ENCODE measurements at places on chromosomes 13 and 19.

- DNase-seq, result no peak
Observed at GRCh38 chr19:46413262-46414031, at the start of gene CCDC8. CCDC8 (minus strand) TSS chr19:46413564; CDS start chr19:46412810, 754 bp downstream.

- no peak for DNase-seq
Observed at GRCh38 chr19:30235946-30236345, 136.2 kb upstream of the ZNF536 start.

- DNase-seq, result no peak
Observed at GRCh38 chr13:28410096-28410495, 84.8 kb downstream of the FLT1 start.

GRCh38 chr13:98507282-98507797 lies 69.6 kb downstream of the STK24 start:
- DNase-seq, result peak; percentile 68

DNA sequence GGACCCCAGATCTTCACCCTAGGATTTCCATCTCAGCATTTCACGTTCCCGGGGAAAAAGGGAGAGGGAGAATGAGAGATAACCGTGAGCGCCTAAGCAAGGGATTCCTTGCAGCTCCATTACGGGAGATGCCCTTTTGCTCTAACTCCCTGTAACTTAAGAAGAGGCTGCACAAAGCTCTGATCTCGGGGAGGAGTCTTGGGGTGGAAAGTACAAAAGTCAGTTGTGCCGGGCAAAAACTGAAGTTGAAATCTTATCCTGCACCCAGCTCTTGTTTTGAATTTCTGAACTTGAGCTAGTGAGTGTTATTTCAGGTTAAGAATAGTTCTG lies 256.4 kb upstream of the SOX21 start:
- DNase-seq, result no peak

DNA sequence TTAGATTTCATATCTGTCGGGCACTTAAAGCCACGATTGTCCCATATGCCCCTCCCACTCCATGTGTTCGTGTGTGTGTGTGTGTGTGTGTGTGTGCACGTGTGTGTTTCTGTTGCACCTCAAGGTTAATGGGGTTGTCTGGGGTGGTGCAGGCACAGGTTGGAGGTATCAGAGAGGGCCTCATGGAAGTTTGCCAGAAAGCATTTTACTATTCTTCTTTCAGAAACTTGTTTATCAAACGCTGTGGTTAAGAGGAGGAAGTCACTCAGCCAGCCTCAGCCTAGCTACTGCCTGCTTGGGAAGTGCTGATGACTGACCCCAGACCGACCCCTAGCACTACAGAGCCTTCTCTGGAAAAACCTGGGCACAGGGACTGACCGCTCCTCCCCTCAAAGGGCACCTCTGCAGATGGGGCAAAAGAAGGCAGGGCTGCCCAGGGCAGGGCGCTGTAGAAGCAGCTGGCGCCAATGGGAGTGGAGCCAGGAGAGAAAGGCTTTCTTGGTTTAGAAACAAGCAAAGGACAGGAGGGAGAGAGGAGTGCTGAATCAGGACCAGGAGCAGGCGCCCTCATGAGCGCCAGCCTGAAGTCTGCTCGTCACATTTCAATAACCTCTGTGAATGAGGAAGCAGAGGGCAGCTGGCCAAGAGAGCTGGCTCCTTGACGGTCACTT lies 3.9 kb downstream of the SIAH3 start:
- DNase-seq, result no peak

- DNase-seq, result no peak
Observed at GRCh38 chr13:113929628-113930615, 44.0 kb downstream of the C13orf46 start.

GRCh38 chr13:73873940-73874830 lies 260.0 kb downstream of the KLF12 start:
- DNase-seq, result no peak

- DNase-seq, result no peak
Observed at GRCh38 chr13:48939728-48940127, 36.0 kb upstream of the FNDC3A start.

GRCh38 chr13:28451482-28452217 lies 43.3 kb downstream of the FLT1 start:
- DNase-seq, result no peak

DNA sequence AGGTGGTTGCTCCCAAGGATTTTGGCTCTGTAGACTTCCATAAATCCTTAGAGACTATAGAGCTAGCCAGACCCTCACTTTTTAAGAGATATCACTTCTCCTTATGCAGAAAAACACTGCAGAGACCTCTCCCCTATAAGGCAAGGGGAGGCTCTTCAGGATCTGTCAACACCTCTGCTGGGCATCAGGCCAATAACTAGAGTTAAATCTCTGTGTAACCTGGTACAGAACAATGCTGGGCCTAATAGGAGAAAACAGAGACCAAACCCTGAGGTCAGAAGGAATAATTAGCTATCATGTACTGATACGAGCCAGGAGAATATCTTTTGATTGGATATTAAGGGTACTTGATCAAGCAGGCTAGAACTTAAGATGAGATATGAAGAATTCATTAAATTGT lies 358.5 kb downstream of the TBC1D4 start:
- DNase-seq, result peak; percentile 3

GRCh38 chr13:113364311-113364889 lies 470 bp upstream of the GRTP1 start:
- no peak for DNase-seq

DNA sequence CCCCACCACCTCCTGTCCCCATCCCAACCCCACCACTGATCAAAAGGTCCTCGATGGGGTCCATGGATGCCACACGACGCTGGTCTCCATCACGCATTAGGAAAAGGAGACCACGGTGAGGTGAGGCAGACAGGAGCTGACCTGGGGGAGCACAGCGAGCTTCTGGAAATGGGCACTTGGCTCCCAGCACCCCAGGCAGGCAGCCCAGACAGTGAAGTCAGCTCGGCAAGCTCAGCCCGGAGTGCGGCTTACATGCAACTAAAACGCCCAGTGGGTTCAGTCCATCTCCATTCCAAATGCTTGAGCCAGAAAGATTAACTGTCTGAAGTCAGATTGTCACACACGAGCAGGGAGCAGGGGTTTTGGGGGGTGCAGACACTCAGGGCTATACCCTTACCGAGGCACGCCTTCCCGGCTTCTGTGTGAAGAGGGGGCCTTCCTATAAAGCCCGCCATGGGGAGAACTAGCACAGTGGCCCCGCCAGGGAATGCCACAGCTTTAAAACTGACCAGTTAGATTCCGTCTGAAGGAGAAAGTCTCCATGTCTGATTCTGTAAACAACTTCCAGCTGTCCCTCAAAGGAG lies 79.4 kb downstream of the SPACA7 start:
- no peak for DNase-seq

DNA sequence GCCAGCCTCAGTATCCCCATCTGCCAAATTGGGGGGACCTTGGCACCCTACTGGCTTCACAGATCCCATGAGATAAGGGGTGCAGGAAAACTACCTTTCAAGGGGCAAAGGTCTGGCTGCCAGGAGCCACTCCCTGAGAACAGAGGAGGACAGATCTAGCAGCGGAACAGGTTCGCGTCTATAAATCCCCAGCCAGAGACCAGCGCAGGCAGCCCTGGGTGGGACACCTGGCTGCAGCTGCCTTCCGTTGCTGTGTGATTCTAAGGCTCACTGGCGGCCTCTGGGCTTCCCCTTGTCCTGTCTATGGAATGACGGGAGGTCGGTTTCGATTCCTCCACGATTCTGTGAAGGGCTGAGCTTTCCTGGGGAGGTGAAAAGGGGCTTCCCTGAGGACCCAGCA lies 7.3 kb downstream of the RELB start:
- no peak for DNase-seq

- no peak for DNase-seq
Observed at GRCh38 chr13:64917566-64917965, 2312.6 kb downstream of the PCDH9 start.

DNA sequence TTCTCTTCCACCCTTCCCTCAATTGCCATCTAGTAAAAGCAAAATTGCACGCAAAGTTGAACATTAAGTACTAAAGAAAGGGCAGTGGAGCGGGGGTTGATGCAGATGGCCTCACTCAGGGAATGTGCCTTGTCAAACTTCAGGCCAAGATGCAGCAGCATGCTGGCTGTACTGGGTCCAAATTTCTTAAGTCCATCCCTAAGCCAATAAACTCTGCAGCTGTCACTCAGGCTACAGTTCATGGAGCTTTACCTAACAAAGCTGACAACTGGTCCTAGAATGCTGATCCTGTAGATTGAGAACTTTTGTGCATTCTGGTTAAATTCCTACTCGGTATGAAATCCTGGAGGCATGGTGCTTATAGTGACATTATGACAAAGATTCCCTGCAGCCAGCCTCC lies 88.4 kb downstream of the FOXO1 start:
- no peak for DNase-seq

DNA sequence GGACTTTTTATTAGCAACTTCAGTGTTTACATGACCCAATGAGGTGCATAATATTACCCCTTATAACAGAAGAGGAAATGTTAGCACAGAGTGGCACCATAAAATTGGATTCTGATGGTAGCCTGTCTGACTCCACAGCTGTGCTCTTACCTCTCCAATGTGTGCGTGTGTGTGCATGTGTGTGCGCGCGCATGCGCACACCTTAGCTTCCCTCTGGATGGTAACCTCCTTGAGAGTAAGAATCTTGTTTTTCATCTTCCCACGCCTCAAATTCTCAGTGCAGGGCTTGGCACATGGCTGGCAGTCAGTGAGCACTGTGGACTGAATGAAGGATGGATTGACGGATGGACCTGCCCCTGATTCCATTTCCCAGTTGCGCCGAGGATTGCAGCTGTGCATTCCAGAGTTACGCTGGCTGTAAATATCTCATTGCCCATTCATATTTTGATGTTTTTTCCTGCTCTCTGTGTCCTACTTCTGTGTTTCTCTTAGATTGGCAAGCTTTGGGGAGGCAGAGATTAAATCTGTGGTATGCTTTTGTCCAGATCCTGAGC lies 99.2 kb upstream of the WASF3 start:
- no peak for DNase-seq

DNA sequence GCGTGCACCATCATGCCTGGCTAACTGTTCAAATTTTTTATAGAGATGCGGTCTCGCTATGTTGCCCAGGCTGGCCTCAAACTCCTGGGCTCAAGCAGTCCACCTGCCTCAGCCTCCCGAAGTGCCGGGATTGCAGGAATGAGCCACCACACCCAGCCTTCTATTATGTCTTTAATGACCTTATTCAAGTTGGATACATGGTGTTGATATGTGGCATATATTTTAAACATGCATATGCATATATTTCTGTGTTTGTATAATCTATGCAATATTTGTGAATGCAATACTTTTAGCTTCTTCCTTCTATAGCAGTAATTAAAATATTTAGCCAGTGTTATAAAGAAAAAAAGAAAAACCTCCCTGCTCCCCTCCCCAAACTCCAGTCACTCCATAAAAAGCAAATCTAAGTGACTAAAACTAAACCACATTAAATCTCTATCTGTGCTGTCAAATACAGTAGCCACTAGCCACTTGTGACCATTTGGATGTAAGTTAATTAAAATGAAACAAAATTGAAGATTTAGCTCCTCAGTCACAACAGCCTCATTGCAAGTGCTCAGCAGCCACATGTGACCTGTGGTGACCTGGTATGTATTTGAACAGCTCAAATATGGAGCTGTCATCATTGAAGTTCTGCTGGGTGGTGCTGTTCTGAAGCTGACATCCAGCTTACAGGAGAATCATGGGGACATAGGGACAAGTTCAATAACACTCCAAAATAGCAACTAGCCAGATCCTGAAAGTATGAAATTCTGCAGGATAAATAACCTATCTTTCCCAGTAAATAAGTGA lies 27.4 kb downstream of the FCGBP start:
- DNase-seq, result no peak

DNA sequence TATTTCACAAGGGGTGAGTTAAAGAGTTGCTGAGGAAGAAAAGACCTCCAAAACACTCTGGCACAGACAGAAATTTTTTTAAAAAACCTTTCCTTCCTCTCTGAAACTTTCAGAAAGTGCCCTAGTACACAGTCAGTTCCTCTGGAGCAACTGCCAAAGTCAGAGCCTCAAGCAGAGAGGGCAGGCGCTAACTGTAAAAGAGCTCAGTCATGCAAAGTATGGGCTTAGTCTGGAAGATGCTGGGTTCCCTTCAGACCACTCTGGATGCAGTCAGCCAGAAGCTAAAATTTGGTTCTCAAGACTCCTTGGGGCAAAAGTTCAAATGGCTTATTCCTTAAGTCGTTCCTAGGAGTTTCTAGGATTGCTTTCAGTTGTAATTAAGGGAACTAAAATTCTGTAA lies 671.6 kb downstream of the PCDH9 start:
- DNase-seq, result no peak

DNA sequence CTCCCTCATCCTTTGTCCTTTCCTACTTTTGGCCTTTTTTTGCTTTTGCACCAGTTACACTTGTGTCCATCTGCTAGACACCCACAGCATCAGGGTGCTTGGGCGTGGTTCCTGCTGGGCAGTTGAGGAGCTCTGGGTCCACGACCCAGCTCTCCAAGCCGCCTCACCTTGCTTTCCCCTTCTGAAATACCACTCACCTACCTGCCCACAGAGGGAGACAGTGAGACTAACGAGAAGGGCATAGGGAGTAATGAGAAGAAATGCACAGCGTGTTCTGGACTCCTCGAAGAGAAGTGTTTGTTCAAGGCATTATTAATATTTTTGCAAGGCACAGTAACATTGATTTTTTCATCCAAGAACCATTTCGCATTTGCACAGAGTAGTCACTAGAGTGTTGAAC lies 92.9 kb downstream of the DNAJC15 start:
- no peak for DNase-seq

GRCh38 chr13:77300176-77301037 lies 26.5 kb downstream of the MYCBP2 start:
- no peak for DNase-seq

DNA sequence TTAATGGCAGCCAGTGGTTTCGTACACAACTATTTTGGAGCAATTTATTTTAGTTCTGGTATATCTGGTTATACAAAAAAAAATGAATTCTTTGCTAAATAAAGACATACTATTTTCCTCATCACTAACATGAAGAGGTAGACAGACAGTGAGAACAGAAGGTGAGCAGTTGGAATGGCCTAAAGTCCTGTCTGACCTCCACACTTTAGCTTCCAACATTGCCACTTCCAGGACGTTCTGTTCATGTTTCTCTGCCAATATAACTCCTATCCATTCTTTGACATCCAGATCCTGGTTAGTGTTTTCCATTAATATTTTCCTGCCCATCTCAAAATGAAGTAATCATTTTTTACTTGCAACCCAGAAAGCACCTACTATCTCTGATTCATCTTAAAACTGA lies 112.9 kb upstream of the FRY start:
- no peak for DNase-seq
